ENCODE measurements at places on chromosomes 7 and 10.

- no peak for DNase-seq
Observed at GRCh38 chr10:49649294-49649693, 30.2 kb upstream of the C10orf53 start.

DNA sequence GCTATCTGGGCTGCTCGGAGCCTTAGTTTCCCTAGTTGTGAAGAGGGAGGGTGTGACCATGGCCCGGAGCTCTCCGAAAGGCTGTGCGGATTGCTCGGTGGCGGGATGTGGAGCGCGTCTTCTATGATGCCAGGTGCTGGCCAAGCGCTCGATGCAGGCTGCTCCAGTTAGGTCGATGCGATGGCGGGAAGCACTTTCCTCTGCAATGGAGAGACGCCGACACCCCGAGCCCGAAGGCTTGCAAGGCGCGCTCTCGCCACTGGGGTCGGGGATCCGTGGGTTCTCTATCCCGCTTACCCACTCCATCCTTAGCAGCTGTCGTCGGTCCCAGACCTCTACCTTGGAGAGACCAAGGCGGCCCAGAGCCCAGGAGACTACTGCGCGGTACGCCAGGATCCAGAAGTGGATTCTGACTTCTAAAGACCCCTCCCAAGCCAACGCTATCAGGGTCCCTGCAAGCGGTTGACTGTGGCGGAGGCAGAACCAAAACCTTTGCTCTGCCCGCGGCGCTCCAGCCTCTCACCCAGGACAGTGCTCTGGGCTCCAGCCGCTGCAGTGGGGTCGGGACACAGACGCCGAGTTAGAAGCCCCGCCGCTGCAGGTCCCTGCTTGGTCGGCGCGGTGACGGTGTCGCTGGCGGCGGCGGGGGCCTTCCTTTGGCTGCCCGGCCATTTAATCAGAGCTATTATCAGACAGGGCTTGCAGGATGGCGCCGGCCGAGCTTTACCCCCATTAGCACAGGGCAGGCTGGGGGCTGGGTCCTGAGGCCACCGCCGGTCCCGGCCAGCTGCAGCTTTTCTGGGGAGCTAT is 7.8 kb upstream of the TBX20 start:
- no peak for DNase-seq

DNA sequence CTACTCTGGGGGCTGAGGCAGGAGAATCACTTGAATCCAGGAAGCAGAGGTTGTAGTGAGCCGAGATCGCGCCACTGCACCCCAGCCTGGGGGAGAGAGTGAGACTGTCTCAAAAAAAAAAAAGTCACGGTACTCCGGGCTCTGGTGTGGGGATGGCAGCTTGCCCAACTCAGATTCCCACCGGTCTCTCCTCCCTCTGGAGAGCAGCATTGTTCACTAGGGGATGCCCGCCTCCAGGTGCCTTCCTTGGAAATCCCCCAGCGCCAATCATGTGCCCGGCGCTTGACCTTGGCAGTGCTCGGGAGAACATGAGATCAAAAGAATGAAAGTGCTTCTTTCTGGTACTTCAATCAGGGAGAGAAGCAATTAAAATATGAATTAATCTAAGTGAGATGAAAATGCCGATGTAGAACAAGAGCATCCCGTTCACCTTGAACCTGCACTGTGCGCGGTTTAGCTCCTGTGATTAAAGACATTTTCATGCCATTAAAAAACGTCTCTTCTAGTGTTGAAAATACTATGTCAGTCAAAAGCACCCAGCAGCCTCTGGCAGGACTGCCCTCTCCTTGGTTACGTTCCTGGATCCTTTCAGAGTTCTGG is 1127.3 kb upstream of the AUTS2 start:
- DNase-seq: no peak

DNA sequence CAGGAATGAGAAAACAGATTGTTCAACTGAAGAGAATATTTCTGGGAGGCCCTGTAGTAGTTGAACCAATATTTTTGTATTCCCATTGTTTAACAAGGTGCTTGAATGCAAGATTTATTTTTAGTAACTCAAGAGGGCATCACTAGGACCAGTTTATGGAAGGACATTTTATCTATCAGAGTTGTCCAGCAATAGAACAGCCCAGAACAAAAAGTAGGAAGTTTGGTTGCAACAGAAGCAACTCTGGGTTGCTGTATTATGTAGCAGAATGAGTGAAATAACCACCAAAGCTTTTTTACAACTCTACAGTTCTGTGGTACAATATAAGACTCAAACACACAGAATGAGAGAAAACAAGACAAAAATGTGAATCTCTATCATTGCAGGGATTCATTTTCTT is 34.7 kb downstream of the CPED1 start:
- DNase-seq: no peak

GRCh38 chr10:77983384-77984341 is 45.7 kb downstream of the POLR3A start:
- DNase-seq: no peak

DNA sequence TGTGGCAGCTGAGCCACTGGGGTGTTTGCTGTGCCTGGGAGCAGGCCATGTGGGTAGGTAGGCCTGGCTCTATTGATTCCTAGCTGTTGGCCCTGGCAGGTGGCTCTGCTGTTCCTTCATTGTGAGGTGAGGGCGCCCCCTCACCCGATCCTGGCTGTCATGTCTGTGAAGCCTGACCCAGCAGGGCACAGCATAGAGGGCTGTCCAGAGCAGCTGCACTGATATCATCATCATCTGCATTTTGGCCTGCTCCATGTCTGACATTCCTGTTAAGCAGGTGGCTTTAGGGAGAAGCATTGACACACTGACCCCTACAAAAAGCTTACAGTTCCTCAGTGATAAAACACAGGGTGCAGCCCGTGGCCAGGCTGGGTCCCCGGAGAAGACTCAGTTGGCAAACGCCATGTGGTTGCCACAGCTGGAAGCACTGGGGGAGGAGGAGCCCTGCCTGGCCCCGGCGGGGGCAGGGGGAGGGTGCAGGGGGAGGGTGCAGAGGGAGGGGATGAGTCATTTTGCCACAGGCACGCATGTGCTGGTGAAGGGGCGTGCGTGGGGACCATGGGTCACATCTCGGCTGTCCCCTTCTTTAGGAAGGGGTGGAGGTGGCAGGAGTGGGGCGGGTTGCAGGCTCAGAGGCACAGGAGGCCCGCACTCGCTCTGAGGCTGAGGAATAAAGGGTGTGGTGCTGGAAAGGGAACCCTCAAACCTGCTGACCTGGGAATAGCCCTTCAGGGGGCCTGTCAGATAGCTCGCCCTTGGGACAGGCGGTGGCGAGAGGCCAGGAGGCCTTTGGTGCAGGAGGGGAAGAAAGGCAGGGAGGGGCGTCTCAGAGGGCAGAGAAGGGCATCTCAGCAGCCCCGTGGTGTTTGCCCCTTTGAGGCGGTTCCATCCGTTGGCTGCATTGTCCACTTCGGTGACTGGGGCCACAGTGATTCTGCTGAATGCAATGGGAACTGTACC is 31.6 kb downstream of the IKZF1 start:
- no peak for DNase-seq

DNA sequence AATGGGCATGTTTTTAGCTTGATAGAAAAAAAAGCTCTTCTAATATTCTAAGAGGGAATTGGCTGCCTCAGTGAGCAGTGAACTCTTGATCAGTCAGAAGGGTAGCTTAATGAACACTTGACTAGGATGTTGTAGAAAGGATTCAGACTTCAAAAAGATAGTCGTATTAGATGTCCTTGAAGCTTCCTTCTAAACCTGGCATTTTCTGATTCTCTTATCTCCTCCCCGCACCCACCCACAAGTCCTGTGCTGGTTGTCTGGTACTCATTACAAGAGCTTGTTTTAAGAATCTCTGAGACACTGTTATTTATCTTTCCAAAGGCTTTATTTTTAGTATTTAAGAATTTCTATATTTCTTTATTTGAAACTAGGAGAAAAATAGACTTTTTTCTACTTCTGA is 7.4 kb upstream of the SMIM30 start:
- no peak for DNase-seq
